RWPE2 (cell line): ENCODE measurements at places on chromosomes 1 and 21.

DNA sequence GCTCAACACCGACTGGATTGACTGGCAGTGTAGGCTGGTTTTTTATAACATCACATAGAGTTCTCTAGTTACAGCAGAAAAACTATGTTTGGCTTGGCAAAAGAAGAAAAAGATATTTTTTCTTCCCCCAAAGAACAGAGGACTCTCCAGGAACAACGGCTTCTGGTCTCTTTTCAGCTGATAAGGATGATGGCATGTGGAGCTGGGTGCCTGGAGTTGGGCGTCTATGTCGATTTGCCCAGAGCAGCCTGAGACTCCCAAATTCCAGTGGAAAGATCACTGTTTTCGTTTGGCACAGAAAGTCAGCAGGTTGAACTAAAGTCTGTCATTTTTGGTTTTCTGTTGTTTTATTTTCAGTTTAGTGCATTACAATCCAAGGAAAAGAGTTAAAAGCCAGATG is 91.1 kb downstream of the SMYD2 start:
- no peak overlapping the region for H3K4me3 ChIP-seq
- no peaks in the 10 kb centered on the region for H3K27me3 ChIP-seq
- H3K4me1 ChIP-seq = no peaks in the 10 kb centered on the region
- DNase-seq = no peak
- H3K27ac ChIP-seq = no peak overlapping the region

GRCh38 chr1:55478742-55479141 is 263.6 kb upstream of the USP24 start:
- no peak for DNase-seq
- H3K36me3 ChIP-seq = no peaks in the 10 kb centered on the region
- no peaks in the 10 kb centered on the region for H3K27me3 ChIP-seq
- H3K4me3 ChIP-seq = no peak overlapping the region
- no peaks in the 10 kb centered on the region for H3K4me1 ChIP-seq
- no peak overlapping the region for H3K27ac ChIP-seq

- H3K27me3 ChIP-seq = no peaks in the 10 kb centered on the region
- no peaks in the 10 kb centered on the region for H3K4me1 ChIP-seq
- no peak for DNase-seq
- no peaks in the 10 kb centered on the region for H3K36me3 ChIP-seq
- H3K27ac ChIP-seq = no peak overlapping the region
These were observed 64.4 kb upstream of the GRHL3 start for GRCh38 chr1:24254783-24255182.

GRCh38 chr1:34324879-34325440 is 148.3 kb downstream of the C1orf94 start:
- no peaks in the 10 kb centered on the region for H3K36me3 ChIP-seq
- H3K27me3 ChIP-seq = no peaks in the 10 kb centered on the region
- no peaks in the 10 kb centered on the region for H3K4me1 ChIP-seq
- no peak overlapping the region for H3K4me3 ChIP-seq
- H3K27ac ChIP-seq = no peak overlapping the region
- DNase-seq = no peak

DNA sequence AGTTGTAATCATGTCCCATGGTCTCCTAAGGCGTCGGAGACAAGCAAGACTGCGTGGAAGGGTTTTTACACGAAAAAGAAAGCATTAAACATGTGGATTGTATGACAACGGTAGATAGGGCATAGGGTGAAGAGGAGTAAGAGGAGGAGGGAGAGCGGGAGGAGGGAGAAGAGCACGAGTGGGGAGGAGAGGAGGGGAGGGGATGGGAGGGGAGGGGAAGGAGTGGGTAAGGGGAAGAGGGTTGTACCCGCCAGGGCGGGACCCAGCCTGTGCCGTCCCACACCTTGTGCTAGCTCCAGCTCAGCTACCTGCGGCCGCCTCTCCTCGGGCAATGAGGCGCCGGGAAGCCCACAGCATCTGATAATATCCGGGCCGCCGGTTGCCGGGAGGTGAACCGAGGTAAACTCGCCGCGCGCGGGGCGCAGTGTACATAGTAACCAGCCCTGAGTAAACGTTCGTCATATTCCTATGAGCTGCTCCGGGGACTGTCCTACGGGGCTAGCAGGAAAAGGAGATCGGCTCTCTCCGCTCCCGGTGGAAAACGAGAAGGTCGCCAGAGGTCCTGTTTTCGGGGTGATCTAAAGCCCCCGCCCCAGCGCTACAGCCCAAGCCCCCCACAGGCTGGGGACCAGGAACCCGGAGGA is 449 bp upstream of the RCAN3 start:
- H3K27ac ChIP-seq = peak overlapping the region; percentile 60
- H3K4me1 ChIP-seq = peaks cover 12% of the 10 kb centered on the region
- H3K27me3 ChIP-seq = no peaks in the 10 kb centered on the region
- DNase-seq = peak; percentile 78
- H3K4me3 ChIP-seq = peak overlapping the region; percentile 52
